ENCODE measurements at places on chromosomes 11 and 22.

DNA sequence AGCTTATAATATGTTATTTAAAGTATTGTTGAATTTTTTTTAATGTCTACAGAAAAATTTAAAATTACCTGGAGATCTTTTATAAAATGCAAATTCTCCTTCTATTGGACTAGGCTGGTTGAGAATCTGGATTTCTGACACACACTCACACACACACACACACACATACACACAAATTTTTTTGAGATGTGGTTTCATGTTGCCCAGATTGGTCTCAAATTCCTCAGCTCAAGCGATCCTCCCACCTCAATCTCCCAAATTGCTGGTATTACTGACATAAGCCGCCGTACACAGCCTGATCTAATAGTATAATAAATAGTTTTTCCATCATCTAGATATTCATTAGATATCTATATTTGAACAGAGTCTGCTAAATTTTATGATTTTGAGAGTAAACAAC lies 4.5 kb upstream of the RFPL1 start:
- DNase-seq = no peak

DNA sequence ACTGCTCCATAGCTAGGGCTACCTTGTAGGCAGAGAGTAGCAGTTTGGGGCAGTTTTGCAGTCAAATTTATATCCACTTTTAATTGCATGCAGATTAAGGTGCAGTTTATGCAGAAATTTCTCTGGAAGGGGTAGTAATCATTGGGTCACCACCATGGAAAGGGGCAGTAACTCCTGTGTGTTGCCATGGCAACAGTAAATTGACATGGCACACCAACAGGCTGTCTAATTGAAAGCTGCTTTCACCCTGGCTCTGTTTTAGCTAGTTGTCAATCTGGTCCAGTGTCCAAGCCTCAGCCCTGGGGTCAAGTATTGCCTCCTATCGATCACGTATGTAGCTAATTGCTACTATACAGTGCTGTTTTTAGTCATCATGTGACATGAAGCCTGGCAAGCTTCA lies 786.1 kb upstream of the CNTN5 start:
- DNase-seq = no peak

GRCh38 chr22:48045369-48045768 lies 1282.9 kb downstream of the TBC1D22A start:
- no peak for DNase-seq

DNA sequence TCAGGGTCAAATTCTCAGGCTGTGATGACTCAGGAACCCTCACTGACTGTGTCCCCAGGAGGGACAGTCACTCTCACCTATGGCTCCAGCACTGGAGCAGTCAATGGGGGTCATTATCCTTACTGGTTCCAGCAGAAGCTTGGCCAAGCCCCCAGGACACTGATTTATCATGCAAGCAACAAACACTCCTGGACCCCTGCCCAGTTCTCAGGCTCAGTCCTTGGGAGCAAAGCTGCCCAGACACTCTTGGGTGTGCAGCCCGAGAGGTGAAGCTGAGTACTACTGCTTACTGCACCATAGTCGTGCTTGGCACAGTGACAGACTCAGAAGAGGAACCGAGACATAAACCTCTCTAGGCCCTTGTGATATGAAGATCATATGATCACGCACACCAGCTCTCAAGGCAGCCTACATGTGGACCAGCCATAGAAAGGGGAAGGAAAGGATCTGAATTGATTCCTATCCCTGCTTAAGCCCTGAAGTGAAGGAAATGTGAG lies 58.2 kb downstream of the ZNF280B start:
- DNase-seq = no peak

- no peak for DNase-seq
Measured at GRCh38 chr11:44090539-44090938, 4.9 kb upstream of the EXT2 start.

Measured in stimulated activated CD4-positive, alpha-beta T cell treated with anti-CD3 and anti-CD28 coated beads, Interleukin-12 subunit alpha, Interleukin-12 subunit beta, amount 100 ng/mL, for 24 hours (primary cell).